ENCODE measurements at places on chromosomes 7 and 10. TPM values are rescaled to one million over a fixed set of nuclear protein-coding genes. Genes with fewer than 3 reads are reported as not detected.

- DNase-seq: no peak
- no peak overlapping the region for H3K27ac ChIP-seq
- no peak overlapping the region for H3K4me3 ChIP-seq
- H3K4me1 ChIP-seq: peaks cover 19% of the 10 kb centered on the region
- no peaks in the 10 kb centered on the region for H3K27me3 ChIP-seq
- peaks cover 18% of the 10 kb centered on the region for H3K36me3 ChIP-seq
Measured at GRCh38 chr7:157136372-157136771, 2.4 kb upstream of the UBE3C start.

DNA sequence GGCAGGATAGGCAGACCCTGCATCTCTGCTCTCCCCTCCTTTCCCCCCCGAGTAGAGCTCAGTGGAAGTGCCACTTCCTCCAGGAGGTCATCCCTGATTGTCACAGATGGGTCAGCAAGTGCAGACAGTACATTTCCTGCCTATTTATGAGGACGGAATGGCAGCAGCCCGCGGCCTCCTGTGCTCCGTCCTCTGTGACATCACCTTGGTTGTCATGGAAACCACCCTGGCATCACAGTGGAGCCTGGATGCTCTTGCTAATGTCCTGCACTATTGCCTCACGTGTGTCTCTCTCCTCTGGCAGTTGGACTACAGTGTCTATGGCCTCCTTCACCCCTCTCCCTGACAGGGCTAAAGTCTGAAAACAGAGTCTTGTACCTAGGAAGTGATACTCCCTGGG is 148.6 kb downstream of the SH3PXD2A start:
- H3K36me3 ChIP-seq: no peaks in the 10 kb centered on the region
- H3K27me3 ChIP-seq: no peaks in the 10 kb centered on the region
- no peak overlapping the region for H3K27ac ChIP-seq
- H3K4me3 ChIP-seq: no peak overlapping the region
- no peaks in the 10 kb centered on the region for H3K4me1 ChIP-seq

DNA sequence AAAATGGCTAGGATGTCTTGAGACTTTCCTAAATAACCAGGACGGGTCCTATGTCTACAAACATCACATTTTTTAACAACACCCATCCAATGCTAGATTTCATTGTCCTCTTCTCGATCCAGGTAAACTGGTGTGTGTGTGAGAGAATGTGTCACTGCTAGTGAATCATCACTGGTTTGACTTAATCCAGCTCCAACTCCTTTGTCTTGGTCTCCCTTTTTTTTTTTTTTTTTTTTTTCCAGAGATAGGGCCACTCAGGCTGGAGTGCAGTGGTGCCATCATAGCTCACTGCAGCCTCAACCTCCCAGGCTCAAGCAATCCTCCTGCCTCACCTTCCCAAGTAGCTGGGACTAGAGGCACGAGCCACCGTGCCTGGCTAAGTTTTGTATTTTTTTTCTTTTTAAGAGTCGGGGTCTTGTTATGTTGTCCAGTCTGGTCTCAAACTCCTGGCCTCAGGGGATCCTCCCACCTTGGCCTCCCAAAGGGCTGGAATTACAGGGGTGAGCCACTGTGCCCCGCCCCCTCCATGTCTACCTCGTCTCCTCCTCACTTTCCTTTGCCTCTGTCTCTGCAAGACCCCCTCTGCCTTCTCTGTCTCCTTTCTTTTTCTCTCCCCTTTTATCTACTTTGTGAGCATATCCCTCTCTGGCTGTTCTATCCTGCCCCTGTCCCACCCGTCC is 2.2 kb upstream of the UFSP1 start:
- H3K27me3 ChIP-seq: peaks cover 25% of the 10 kb centered on the region
- no peak overlapping the region for H3K27ac ChIP-seq
- H3K4me1 ChIP-seq: peaks cover 51% of the 10 kb centered on the region
- DNase-seq: no peak
- H3K4me3 ChIP-seq: no peak overlapping the region

GRCh38 chr10:69655124-69655867 is 25.2 kb downstream of the FAM241B start:
- no peaks in the 10 kb centered on the region for H3K36me3 ChIP-seq
- H3K27me3 ChIP-seq: peaks cover 32% of the 10 kb centered on the region
- no peak for DNase-seq
- H3K4me3 ChIP-seq: no peak overlapping the region
- no peaks in the 10 kb centered on the region for H3K4me1 ChIP-seq

GRCh38 chr7:138212314-138212713 is 136.1 kb downstream of the AKR1D1 start:
- no peak overlapping the region for H3K27ac ChIP-seq
- no peak overlapping the region for H3K4me3 ChIP-seq
- no peaks in the 10 kb centered on the region for H3K36me3 ChIP-seq
- DNase-seq: no peak

- H3K4me3 ChIP-seq: no peak overlapping the region
Measured at GRCh38 chr10:70619271-70620019, 16.9 kb upstream of the PRF1 start.

DNA sequence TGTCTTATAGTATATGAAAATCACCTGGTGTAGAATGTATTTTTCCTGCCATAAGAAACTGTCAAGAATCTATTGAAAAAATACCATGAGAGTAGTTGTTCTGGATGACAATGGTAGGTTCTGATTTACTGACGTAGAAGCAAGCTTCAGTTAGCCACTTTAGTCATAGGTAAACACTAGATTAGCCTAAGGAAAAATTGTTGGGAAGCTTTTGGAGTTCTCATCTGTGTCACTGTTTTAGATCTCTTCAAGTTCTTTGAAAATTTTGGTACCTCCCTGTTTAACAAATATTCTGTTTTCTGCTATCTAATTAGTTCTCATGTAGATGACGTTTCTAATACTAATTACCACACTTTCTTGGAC is 131.8 kb downstream of the ADK start:
- H3K4me1 ChIP-seq: no peaks in the 10 kb centered on the region
- H3K36me3 ChIP-seq: no peaks in the 10 kb centered on the region
- H3K4me3 ChIP-seq: no peak overlapping the region

The CUZD1 gene
- 2.0 TPM for total RNA-seq

The AKR1C2 gene
- 0.18 TPM for total RNA-seq

The GPR26 gene
- total RNA-seq: not detected

The CUBN gene
- total RNA-seq: 0.16 TPM

The NKX1-2 gene
- total RNA-seq: not detected

The BMPER gene
- 1.3 TPM for total RNA-seq

Measured in SJSA1 (cell line).